Left colon (tissue), 2 donors: ENCODE measurements at places on chromosomes 5 and 9.

- DNase-seq: no peak
Measured at GRCh38 chr5:68798877-68799843, 294.7 kb upstream of the SLC30A5 start.

DNA sequence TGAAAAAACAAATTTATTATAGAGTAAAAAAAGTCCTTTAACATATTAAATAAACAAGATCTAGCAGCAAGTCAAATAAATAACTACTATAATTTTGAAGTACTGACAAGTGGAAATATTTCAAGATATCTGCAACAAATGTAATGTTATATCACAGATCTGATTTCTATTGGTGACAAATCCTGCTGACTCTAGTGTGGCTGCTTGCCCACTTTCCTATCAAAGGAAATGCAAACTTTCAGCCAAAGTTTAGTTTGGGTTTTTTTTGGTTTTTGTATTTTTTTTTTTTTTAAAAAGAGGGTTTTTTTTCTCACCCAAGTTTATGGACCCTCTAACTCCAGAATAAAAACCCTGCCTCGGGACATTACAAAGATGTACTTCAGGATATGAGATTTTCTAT, 12.9 kb downstream of the ADRA1B start:
- DNase-seq: no peak

- no peak for DNase-seq
Measured at GRCh38 chr9:88161144-88161543, 22.9 kb upstream of the SPATA31C2 start.

- no peak for DNase-seq
Measured at GRCh38 chr9:70105147-70105546, 61.5 kb downstream of the MAMDC2 start.

GRCh38 chr5:176620333-176620981, 9.9 kb downstream of the SNCB start:
- no peak for DNase-seq

DNA sequence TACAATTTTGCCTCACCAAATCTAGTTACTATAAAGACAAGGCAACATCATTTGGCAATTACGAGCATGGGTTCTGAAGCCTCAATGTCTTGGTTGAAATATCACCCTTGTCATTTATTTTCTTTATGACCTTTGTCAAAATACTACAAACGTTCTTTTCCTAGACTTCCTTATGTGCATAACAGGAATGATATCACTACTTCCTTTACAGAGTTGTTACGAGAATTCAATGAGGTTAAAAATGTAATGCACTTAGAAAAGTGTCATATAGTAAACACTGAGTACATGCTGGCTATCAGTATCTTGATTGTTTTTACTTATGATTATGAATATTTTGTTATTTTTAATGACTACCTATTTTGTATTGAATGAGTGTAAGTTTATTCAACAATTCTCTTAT, 640.9 kb upstream of the CCNG1 start:
- no peak for DNase-seq
